Stimulated activated CD4-positive, alpha-beta T cell treated with anti-CD3 and anti-CD28 coated beads, TNF-alpha, amount 100 ng/mL, for 48 hours (primary cell): ENCODE measurements at places on chromosomes 3 and 15.

DNA sequence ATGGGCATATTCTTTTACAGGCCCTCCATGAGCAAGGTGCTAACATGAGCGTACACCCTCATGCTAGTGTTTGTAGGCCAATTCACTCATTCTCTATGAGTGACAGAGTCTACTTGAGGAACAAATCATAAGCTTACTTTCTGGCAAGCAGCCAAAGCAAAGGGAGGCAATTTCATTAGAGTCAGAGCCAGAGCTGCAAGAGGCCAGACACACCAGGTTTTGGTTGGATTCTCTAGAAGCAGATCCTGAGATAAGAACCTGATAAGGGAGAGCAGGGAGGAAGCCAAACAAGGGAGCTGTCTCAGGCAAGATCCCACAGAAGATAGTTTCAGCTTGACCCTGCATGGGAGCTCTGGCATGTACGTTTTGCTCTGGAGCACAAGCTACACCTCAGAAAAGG lies 214.1 kb upstream of the CTNNB1 start:
- DNase-seq, result no peak

DNA sequence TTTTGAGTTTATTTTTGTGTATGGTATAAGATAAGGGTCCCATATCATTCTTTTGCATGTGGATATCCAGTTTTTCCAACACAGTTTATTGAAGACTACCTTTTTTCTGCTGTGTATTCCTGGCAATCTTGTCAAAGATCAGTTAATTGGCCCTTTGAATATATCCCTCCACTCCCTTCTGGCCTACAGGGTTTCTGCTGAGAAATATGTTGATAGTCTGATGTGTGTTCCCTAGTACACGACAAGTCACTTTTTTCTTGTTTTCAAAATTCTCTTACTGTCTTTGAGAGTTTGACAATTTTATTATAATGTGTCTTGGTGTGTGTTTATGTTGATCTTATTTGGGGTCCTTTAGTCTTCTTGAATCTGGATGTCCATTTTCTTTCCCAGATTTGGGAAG lies 129.2 kb downstream of the ISL2 start:
- DNase-seq, result no peak

DNA sequence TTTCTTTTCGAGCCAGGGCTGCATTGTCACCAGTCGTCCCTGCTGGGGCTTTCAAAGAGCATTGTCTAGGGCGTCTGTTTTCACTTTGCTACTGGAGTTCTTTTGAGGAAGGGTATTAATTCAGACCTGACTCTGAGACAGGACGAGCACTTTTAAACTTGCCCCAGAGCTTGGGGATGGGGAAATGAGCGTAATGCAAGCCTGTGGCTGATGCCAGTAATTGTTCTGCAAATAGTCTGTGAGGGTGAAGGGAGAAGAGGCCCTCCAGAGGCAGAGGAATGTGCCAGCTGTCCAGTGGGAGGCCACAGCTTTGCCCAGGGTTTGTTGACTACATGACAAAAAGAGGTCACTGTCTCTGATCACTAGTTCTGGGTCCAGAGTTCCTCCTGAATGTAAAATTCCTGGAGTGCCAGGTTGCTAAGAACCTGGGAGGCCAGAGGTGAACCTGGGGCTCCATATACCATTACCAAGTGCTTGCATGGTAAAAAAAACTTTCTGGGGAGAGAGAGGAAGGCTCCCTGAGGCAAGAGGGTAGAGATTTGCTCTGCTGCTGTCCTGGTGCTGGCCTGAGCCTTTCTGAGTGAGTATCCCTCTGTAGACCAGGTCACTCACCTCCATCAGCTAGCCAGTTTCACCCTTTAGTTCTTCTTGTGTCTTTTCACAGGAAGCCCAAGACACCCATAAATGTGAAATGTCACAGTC lies 14.8 kb downstream of the EEFSEC start:
- no peak for DNase-seq

- no peak for DNase-seq
Measured at GRCh38 chr15:51735228-51736010, 2.0 kb downstream of the LYSMD2 start.

- no peak for DNase-seq
Measured at GRCh38 chr3:134998855-134999254, 203.8 kb downstream of the EPHB1 start.

DNA sequence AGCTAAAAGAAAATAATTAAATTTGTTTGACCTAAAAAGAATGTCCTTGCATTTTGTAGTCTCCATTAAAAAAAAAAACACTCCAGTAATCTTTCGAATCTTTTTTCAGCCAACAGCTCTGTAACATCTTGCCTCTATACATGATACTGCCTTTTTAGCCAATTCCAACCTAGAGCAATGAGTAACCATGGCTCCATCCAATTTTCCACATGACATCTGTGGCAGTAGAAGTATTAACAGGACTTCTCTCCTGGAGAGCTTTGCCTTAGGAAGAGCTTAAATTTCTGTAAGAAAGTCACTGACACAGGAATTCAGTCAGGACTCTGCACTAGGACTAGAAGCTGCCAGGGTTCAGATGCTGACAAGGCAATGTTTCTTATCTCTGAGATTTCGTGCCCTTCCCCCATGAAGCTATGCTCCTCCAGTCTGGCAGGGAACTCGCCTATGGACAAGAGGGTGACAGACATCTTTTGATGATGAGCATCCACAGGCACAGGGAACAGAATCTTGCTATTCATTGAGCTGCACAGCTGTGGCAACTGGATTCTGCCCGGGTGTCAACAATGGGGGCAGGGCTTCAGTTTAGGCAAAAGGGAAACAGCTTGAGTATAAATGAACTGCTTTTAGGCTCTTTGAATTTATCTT lies 81.8 kb downstream of the ALCAM start:
- no peak for DNase-seq

DNA sequence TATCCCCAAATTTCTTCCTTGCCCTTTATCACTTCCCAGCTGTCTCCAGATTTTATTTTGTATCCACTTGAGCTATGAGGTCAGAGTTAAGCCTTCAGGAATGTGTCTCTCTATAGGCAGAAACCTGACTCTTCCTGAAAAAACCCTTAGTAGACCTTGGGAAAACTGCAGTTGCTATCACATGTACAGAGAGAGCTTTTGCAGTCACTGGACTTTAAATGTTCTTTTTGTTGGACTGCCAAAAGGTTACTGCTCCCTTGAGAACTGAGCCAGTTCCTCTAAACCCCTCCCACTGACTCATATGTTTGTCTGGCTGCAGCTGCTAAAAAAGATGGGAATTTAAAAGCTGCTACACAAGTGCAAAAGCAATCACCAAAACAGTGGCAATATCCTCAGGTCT lies 169.1 kb upstream of the CCDC54 start:
- DNase-seq, result no peak

- DNase-seq, result no peak
Measured at GRCh38 chr3:174169736-174170135, 689.4 kb upstream of the NAALADL2 start.

DNA sequence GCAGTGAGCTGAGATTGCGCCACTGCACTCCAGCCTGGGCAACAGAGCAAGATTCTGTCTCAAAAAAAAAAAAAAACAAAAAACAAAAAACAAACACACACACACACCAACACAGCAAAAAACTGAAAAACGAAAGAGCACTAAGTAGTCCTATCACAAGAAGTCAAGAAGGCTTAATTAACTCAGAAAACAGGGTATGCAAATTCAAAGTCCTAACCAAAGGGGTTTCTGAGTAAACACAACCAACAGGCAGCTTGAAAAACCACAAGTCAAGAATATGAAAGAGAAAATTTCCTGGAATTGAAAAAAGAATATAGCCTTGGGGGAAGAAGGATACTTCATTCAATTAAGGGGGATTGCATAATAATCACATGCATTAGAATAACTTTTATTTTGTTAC lies 37.7 kb upstream of the PARP14 start:
- DNase-seq, result no peak

DNA sequence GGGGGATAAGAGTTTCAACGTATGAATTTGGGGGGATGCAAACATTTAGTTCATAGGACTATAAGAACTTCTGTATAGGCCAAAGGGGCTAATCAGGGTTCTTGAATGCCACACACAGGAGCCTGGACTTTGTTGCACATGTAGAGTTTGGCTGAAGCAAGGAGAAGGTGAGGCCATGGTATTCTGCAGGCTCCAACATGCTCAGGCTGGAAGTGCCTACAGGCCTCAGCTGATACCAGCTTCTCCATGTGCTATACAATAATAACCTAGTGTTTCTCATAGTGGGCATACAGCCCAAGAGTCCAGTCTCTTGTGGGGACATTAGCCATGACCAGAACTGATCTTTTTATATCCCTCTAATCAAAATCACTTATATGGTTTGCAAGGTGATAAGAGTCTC lies 399.7 kb upstream of the MCTP2 start:
- DNase-seq, result no peak

DNA sequence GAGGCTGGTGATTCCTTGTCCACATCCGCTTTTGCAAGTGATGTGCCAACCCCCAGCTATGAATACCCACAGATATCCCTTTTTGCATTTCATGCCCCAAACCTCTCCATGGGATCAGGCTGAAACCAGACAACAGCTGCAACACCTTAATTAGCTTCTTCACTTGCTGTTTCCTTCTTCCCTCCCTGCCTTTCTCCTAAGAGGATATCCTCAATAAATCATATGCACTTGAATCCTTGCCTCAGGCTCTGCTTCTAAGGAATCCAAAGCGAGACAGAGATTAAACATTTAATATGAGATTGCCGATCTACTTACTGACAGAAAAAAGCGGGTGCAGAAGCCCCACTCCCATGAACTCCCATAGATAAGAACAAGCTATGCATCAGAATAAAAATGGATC lies 138.1 kb downstream of the CNTN6 start:
- no peak for DNase-seq

- no peak for DNase-seq
Measured at GRCh38 chr15:97759363-97759762, 201.1 kb upstream of the ARRDC4 start.
